ENCODE measurements at places on chromosomes 3 and 15. TPM values are rescaled to one million over a fixed set of nuclear protein-coding genes. Genes with fewer than 3 reads are reported as not detected.
A peak's percentile ranks its signal among the peaks of the same experiment; 100 is the strongest.

GRCh38 chr3:44506961-44507360, 29.5 kb upstream of the ZNF445 start:
- no peak for DNase-seq

- DNase-seq, result peak; percentile 66
Measured at GRCh38 chr3:56970461-56970879, 90.0 kb upstream of the SPATA12 start.

- no peak for DNase-seq
Measured at GRCh38 chr15:95874637-95875036, 455.9 kb upstream of the NR2F2 start.

DNA sequence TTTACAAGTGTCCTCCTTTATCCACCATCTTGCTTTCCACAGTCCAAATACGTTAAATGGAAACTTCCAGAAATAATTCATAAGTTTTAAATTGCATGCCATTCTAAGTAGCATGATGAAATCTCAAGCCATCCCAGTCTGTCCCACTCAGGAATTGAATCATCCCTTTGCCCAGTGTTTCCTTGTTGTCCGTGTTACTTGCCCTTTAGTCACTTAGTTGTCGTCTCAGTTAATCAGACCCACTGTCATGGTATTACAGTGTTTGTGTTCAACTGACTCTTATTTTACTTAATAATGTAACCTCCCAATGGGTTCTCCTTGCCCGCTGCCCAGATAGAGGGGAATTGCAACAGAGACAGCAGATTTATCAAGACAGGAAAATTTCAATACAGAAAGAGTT, 77.6 kb upstream of the NDN start:
- no peak for DNase-seq

The SI gene
- 0.24 TPM for total RNA-seq

GRCh38 chr3:177145381-177145780, 51.9 kb downstream of the TBL1XR1 start:
- no peak for DNase-seq

Data from umbilical cord (tissue), 2 donors.